ENCODE measurements at places on chromosomes 12 and 14.

GRCh38 chr12:68871921-68872320 is 61.0 kb downstream of the CPM start:
- peak; percentile 25 for DNase-seq

DNA sequence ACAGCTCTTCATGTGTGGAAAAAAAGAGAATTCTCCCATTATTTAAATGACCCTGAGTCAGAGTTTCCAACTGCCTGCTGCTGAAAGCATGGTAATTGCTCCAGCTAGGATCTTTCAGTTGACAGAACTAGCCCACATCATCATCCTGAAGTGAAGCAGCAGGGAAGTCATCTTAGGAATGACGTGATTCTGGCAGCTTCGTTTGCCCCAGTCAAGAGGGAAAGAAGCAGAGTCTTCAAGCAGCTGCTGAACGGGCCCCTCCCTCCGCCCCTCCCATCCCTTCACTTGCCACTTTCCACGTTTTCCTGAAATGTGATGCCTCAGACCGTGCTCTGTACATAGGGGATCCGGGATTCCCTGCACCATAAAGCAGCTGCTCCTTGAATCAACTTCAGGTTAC is 455.0 kb upstream of the TMEM132C start:
- peak; percentile 18 for DNase-seq

- DNase-seq = no peak
Observed at GRCh38 chr14:90559811-90560492, 163.1 kb downstream of the CALM1 start.

DNA sequence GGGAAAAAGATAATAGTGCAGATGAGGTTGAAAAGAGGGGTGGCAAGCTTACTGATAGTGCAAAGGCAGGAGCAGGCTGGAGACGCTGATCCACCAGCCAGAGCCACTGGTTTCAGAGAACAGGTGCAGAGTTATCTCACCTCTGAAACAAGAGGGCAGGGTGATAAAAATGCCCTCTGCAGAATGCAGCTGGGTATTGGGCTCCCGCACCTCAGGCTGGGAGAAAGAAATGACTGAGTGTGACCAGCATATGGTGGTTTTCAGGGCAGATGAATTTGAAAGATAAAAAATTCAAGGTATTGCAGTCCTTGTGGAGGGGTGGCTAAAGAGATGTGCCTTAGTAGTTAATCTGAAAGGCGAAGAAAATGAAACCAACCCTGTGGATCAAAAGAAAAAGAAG is 2.9 kb upstream of the TMEM30B start:
- no peak for DNase-seq

DNA sequence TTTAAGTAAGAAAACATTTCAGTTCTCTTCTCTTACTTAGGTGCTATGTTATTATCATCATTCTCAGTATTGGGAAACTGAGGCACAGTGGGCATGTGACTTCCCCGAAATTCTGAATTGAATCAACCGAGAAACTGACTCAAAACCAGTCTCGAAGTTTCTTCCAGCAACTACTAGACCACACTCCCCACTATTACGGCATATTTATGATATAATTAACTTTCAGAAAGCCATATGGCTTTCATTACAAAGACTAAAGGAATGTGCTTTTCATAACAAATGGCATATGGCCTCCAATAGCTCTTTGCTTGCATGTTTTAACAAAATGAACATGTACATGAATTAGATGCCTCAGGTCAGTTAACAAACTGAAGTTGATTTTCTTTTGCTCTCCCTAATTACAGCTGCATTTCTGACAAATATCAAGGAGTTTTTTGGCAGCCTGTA is 182.9 kb upstream of the SLC38A2 start:
- no peak for DNase-seq

- no peak for DNase-seq
Observed at GRCh38 chr12:31388713-31389112, 62.8 kb upstream of the SINHCAF start.

GRCh38 chr12:11653215-11653753 is 3.8 kb downstream of the ETV6 start:
- DNase-seq = no peak

GRCh38 chr12:3371018-3371417 is 120.0 kb upstream of the PRMT8 start:
- DNase-seq = no peak

DNA sequence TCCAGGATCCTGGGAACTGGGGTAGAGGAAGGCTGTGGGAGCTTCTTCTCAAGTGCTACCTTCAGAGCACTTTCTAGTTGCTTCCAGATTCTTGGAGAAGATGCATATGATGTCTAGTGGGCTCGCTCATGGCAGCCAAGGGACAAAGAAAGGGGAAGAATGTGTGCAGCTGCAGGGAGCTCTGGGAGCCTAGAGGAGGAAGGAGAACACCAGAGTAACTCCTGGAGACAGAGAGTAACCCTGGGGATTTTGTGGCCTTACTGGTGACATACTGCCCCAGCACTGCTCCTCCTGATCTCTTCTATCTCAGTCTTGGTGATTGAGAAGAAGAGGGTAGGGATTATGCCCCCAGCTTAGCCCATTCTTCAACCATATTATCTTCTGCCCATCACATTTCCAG is 10.3 kb upstream of the SP7 start:
- peak; percentile 13 for DNase-seq

DNA sequence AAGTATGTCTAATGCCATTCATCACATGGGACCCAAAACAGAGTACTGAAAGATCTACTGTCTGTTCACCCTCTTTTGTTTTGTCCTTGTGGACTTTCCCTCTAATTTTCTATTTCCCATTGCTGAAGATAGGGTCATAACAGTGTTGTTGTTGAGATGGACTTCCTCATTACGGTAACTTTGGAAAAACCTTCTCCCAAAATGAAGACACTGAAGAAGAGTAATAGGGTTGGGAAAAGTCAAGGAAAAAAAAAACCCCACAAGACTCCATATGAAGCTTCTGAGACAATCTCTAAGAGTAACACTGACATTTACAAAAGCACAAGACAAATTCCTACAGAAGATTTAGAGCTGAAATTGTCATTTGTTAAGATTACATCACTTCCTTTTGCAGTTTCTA is 36.7 kb downstream of the EXOC5 start:
- DNase-seq = no peak

- no peak for DNase-seq
Observed at GRCh38 chr14:91737619-91738018, 5.7 kb upstream of the CATSPERB start.

GRCh38 chr14:65015391-65015790 is 28.7 kb downstream of the FNTB start:
- DNase-seq = no peak

DNA sequence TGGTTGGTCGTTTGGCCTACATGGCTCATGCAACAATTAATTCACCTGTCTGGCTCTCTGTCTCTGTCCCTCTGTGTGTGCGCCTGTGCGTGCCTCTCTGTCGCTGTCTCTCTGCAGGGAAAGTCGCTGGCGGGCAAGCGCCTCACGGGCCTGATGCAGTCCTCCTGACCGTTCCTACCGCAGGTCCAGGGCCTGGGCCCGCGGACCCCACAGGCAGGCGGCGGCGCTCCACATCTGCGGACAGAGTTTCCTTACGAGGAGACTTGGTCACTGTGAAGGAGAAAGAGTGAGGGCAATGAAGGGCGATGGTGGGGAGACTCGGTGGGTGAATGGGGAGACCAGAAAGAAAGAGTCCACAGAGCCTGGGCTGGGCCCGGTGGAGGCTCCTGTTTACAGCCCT is 331.6 kb downstream of the DPF3 start:
- no peak for DNase-seq

GRCh38 chr14:43132441-43132840 is 1374.6 kb downstream of the FSCB start:
- no peak for DNase-seq

DNA sequence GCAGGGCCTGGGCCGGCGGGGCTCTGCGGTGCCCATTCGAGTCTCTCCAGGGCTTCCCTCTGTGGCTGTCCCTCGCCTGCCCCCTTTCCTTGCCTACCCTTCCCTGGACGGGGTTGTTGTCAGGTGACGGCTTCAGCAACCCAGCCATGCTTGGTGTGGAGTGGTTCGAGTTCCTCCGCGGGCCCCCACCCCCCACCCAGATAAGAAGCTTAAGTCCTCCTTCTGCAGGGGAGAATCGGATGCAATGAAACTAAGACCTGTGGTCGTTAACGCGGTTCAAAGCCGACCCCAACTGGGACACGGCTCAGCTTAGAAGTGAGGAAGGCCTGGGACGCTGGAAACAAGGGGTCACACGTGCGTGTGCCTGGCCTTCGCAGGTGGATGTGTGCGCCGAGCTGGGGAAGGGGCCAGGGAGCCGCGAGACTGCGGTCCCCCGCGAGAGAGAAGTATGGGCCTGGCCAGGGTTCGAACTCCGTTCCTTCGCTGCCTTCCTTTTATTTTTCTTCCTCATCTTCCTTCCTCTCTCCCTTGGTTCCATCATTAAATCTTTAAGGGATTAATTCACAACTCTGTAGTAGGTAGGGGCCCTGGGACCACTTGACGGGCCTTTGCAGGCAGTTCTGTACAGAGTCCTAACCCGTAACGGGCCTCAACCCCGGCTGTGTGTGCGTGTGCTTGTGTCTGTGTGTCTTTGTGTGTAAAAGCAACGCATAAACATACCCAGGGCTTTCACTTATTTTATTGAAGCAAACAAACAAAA is 3.5 kb downstream of the TTC6 start:
- peak; percentile 81 for DNase-seq

DNA sequence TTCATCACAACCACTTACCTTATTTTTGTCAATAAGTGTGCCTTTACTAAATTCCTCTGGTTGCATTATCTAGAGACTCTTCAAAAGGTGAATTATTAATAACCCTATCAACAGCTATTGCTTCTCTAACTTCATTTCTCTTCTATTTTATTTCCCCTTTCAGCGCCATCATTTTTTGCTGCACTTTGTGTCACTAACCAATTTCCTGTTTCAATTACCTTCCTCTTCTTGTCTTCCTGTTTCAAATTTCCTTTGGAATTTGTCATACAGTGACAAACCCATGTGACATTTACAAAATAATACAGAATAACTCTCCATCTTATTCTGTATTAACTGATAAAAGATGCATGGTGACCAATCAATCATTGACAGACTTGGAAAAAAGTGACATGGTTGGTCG is 12.2 kb upstream of the CLEC2A start:
- DNase-seq = no peak

- DNase-seq = peak; percentile 45
Observed at GRCh38 chr12:49568442-49569162, 660 bp upstream of the MCRS1 start.

DNA sequence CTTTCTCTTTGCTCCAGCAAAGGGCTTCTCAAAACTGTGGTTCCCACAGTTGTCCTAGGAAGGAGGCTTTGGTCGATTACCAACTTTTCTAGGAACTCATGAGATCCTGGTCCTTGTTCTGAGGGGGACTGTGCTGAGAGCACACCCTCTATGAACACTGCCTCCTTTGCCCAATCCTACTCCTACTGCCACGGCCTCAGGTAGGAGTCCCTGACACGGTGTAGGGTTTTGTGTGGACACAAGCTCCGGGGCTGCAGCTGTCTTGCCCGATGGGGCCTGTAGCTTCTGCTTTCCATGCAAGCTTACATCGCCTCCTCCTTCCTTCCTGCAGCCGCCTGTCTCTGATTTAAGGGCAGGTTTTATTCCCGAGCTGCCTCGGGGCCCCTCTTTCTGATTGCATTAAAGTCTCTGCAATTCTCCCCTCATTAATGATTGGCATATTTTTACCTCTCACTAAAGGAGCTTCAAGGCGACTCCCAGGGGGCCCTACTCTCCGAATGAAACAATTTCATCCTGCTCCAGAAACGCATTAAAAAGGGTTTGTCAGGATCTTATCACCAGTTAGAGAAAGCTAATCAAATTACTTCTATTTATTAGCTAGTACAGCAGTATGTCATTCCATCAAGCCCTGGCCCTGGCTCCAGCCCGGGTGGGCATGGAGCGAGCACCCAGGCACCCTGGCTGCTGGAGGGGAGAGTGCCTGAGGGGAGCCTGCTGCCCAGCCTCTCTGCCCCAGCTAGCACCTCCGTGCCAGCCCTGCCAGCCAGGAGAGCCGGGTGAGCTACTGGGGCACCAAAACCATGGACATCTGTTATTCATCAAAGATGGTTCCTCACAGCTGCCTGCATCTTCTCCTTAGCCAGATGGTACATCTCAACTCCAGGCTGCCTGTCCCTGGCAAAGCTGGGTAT is 38.0 kb upstream of the ESRRB start:
- DNase-seq = no peak

DNA sequence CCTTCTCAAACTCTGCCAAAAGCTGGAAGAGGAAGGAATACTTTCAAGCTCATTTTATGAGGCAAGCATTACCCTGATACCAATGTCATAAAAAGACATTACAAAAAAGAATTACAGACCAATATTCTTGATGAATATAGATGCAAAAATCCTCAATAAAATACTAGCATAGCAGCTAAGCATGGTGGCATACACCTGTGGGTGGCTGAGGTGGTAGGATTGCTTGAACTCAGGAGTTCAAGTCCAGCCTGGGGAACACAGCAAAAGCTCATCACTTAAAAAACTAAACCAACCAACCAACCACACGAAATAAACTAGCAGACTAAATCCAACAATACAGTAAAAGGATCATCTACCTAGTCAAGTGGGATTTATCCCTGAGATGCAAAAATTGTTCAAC is 29.6 kb downstream of the A2M start:
- no peak for DNase-seq

GRCh38 chr12:29030006-29030405 is 119.1 kb upstream of the FAR2 start:
- DNase-seq = no peak

GRCh38 chr14:59188461-59189090 is at the start of gene DAAM1:
Gene DAAM1 (plus strand): TSS chr14:59188667. CDS start chr14:59263478, 74,811 bp downstream.
- peak; percentile 89 for DNase-seq

DNA sequence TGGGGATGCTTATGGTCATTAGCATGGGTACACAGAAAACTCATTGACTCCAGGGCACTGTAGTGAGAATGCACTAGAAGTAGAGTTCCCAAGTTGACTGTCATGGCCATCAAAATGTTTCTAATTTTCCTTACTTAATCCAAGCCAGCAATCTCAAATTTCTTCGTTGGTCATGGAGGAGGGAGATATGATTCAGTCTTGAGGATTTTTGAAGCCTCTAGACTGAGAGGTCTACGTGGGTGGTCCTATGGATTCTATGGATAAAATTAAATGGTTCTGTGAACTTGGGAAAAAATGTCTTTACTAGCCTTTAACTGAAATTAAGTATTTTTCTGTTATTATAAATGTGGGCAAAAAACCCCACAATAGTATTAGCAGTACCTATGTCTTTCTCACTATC is 508.5 kb downstream of the FUT8 start:
- no peak for DNase-seq

- no peak for DNase-seq
Observed at GRCh38 chr12:71456316-71456715, 16.7 kb downstream of the LGR5 start.

DNA sequence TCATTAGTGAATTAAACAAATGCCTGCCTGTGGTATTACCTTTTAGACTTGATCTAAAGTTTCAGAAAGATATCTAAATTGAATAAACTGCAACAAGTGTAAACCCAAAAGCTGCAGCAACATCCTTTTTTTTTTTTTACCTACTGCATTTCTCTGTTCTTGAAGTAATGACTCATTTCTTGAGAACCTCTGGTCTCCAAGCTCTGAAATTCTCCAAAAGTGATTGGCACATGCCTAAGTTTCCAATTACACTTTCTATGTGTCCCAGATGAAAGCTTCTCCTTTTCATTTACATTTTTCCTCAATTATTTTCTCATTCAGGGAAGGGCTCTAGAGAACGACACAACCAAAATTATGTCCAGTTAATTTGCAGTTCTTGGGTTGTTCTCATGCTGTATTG is 435.2 kb upstream of the DCN start:
- no peak for DNase-seq

Measured in H7 (cell line).